ENCODE measurements at places on chromosomes 3 and 15.

- peak; percentile 63 for DNase-seq
Measured at GRCh38 chr15:71784719-71785118, 25.6 kb upstream of the NR2E3 start.

DNA sequence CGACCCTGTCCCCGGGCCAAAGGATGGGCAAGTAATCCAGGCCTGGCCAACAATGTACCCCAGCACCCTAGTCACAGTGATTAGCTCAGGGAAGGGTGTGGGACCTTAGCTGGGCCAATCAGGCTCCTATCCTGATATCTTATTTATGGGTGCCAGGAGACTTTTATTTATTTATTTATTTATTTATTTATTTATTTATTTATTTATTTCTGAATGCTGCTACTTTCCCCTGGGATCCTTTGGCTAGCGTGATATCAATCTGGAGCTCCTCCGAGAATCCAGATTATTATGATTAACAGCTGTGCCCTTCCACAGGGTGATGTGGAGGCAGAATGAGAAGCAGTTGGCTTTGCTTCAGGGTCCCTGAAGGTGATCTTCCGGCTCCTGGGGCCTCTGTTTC, 32.2 kb upstream of the BHLHE40 start:
- no peak for DNase-seq

DNA sequence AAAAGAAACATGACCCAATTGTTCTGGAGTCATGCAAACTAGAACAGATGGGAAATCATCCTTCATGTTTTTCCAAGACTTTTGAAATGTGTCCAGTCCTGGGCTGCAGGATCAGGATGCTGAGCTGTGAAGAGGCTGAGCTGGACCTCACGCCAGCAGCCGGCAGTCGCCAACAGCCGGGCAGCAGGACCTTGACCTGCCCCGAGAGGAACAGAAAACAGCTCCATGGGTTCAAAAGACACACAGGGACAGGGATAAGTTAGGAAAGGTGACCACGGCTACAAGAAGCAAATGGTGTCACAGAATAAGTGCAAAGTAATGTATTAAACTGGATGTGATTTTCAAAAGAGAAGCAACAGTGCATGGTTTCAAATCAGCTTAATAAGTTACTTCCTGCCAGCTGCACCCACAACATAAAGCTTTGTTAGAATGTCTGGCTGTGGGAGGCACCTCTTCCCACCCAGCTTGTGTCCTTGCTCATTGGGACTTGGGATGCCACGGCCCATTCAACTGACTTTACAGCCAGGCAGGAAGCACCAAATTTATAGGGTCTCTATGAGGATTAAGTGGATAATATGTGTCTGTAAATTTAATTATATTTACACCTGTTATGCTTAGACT, 266.4 kb downstream of the GABRG3 start:
- DNase-seq: no peak

- no peak for DNase-seq
Measured at GRCh38 chr15:57005244-57005643, 86.8 kb downstream of the TCF12 start.

DNA sequence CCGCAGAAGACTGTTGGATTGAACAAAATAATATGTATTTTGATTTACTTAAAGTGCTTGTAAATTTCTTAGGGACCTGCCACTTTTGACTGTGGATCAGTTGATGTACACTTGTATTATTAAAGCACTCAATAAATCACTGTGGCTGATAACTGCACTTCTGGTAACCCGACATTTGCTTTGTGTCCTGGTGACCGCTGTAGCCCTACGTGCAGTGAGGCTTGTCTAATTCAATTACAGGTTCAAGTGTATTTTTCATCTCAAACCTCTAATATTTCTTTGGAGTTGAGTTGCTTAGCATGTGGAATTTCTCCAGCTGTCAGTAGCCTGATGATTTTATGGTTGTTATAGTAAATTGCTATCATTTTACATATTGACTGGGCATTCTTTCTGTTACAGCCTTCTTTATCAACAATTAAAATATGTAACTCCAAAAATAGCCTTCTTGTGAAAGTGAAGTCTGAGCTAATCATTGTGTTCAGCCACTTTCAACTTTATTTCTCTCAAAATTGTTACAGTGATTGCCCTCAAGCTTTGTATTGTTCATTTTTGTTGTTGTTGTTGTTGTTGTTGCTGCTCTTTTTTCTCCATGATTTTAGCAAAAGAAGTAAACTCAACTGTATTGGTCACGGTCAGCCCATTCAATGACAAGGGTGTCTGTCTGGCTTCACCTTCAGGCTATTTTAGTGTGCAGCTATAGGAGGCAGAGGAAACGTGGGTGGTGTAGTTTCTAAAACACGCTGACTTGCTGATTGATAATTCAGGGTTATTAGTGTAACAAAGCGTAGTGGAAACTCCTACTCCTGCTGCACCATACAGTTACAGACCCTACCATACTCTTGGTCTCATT, 215.1 kb upstream of the UBE2E1 start:
- no peak for DNase-seq

DNA sequence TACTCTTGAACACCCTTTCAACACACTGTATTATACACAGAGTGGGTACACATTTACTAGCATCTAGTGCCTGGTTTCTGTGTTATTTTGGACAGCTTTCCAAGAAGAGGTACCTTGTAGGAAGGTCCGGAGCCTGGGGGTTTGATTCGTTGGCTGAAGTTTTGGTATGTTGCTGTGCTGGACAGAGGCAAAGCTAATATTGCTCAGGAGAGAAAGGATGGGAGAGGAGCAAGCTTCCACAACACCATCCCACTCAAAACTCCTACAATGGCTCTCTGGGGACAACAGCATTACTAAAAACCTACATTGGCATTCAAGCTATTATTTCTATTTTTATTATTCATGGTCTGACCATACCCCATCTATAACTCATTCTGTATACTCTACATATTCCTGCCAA, 1.1 kb upstream of the LYSMD2 start:
- DNase-seq: no peak

GRCh38 chr3:127135241-127136023, 57.5 kb upstream of the PRR23E start:
- DNase-seq: no peak

- DNase-seq: no peak
Measured at GRCh38 chr3:43953814-43954692, 263.3 kb downstream of the ABHD5 start.

GRCh38 chr15:65944404-65944803, 75.1 kb downstream of the RAB11A start:
- no peak for DNase-seq

GRCh38 chr15:38028869-38029268, 94.4 kb downstream of the TMCO5A start:
- DNase-seq: no peak

GRCh38 chr15:59725151-59725486, 36.0 kb upstream of the BNIP2 start:
- no peak for DNase-seq

DNA sequence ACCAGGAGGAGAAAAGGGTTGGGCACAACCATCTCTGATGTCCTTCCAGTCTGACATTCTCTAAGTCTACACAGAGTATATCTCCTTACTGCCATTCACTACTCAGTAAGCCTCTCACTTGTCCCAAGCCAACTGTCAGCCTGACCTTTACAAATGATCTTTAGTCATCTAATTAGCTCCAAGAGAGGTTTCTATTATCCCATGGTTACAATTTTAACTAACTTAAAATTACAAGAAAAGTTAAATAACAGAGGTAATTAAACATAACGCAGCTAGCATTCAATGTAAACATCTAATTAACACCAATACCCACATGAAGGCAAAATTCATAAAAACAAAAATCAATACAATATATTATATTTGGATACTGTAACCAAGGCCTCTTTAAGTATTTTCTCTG, 126.9 kb downstream of the LSAMP start:
- no peak for DNase-seq

All from D341Med (cell line).